ENCODE measurements at places on chromosomes 2 and 18. TPM values are rescaled to one million over a fixed set of nuclear protein-coding genes. Genes with fewer than 3 reads are reported as not detected.
A peak's percentile ranks its signal among the peaks of the same experiment; 100 is the strongest.

The ALKAL2 gene
- total RNA-seq, result 9.6 TPM

The UGT1A6 gene
- not detected for total RNA-seq

DNA sequence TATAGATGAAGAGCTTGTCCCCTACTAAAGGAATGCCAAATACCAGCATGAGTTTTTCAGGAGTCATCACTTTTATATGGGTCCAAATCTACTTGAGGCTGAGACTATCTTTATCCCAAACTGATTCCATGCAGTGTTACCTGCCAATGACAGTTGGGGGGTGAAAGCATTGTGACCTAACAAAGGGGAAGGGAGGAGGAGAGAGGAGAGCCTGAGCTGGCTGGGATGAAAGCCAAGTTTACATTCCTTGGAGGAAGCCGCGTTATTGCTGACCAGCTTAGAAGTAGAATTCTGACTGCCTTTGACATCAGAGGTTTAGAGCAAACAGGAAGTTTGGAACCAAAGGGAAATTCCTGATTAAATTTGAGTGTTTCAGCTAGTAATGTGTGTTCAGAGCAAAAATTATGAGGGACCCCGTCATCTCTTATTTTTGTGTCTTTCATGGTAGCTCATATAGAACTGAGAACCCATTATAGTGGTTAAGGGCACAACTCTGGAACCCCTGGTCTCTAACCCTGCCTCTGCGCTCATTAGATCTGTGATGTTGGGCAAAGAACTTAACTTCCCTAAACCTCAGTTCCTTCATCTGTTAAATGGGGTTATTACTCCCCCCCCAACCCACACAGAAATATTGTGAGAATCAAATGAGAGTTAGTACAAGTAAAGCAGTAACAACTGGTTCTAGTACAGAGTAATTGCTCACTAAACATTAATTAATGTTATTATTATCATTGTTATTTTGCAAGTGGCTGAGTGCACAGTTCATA is 199.3 kb upstream of the EPAS1 start:
- no peaks in the 10 kb centered on the region for H3K36me3 ChIP-seq
- no peak overlapping the region for H3K4me3 ChIP-seq
- H3K4me1 ChIP-seq, result peaks cover 7% of the 10 kb centered on the region
- DNase-seq, result peak; percentile 82
- no peak overlapping the region for H3K27ac ChIP-seq

The ASPRV1 gene
- total RNA-seq, result 4.4 TPM

GRCh38 chr2:162174746-162175145 is 22.7 kb upstream of the GCG start:
- H3K36me3 ChIP-seq, result no peaks in the 10 kb centered on the region
- H3K27me3 ChIP-seq, result no peaks in the 10 kb centered on the region
- DNase-seq, result no peak
- no peak overlapping the region for H3K4me3 ChIP-seq

- no peak overlapping the region for H3K27ac ChIP-seq
- no peak for DNase-seq
- H3K4me1 ChIP-seq, result peaks cover 9% of the 10 kb centered on the region
- no peaks in the 10 kb centered on the region for H3K27me3 ChIP-seq
- H3K4me3 ChIP-seq, result no peak overlapping the region
- no peaks in the 10 kb centered on the region for H3K36me3 ChIP-seq
Measured at GRCh38 chr2:239255628-239256349, 145.0 kb downstream of the HDAC4 start.

GRCh38 chr18:3967359-3968180 is 487.5 kb downstream of the DLGAP1 start:
- H3K4me3 ChIP-seq, result no peak overlapping the region
- H3K36me3 ChIP-seq, result no peaks in the 10 kb centered on the region
- no peaks in the 10 kb centered on the region for H3K27me3 ChIP-seq
- no peak overlapping the region for H3K27ac ChIP-seq
- H3K4me1 ChIP-seq, result no peaks in the 10 kb centered on the region

The ZNF396 gene
- total RNA-seq, result 1.1 TPM

- DNase-seq, result no peak
- no peak overlapping the region for H3K4me3 ChIP-seq
- peaks cover 30% of the 10 kb centered on the region for H3K4me1 ChIP-seq
Measured at GRCh38 chr2:33104052-33104623, 157.4 kb downstream of the LTBP1 start.

The PRSS56 gene
- 0.35 TPM for total RNA-seq

The MC5R gene
- total RNA-seq, result not detected

The ZEB2 gene
- total RNA-seq, result 174 TPM

- no peaks in the 10 kb centered on the region for H3K36me3 ChIP-seq
- no peak for DNase-seq
- no peaks in the 10 kb centered on the region for H3K27me3 ChIP-seq
- no peak overlapping the region for H3K4me3 ChIP-seq
- H3K27ac ChIP-seq, result peak overlapping the region; percentile 67
Measured at GRCh38 chr2:43462866-43463641, 132.8 kb downstream of the THADA start.

Measured in ovary (tissue), 10 donors.